GM19239 (cell line): ENCODE measurements at places on chromosomes 16 and 17.

GRCh38 chr17:16122697-16123434 lies 92.5 kb downstream of the NCOR1 start:
- no peak for DNase-seq

DNA sequence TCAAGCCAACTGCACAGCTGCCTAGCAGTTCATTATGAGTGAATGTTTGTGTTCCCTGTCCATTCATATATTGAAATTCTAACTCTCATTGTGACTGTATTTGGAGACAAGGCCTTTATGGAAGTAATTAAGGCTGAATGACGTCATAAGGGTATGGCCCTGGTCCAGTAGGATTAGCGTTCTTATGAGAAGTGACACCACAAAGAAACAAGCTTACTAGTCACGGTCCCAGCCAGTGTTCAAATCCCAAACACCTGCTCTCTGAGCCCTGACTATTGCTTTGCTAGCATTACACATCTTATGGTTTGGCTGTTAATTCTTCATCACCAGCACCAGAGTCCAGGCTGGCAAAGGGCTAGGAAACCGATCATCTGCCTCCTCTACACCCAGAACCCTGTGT lies 2.2 kb downstream of the ZNF668 start:
- DNase-seq: no peak

- no peak for DNase-seq
These were observed 989 bp upstream of the GALK1 start for GRCh38 chr17:75765981-75766380.

DNA sequence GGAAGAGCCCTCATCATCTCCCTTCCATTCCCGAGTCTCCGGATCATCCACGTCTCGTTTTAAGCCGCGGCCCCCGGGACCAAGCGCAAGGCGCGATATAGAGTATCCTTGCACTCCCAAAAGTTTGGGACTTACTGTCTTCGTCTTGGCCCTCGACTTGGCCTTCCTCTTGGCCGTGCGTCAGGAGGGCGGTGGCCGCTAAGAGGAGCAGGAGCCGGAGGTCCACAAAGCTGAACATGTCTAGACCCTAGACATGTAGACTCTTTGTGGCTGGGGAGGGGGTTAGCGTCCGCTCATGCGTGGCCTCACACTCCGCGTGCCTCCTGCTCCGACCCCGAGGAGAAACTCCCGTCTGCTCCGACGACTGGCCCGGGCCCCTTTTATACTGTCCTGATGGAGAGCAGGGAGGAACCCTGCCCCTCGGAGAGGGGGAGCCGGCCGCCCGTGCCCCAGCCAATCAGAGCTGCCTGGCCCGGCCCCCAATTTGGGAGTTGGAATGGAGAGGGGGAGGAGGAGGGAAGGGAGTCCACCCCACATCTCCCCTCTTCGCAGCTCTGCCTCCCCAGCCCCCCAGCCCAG lies at the start of gene COL1A1:
TSS of gene COL1A1 (minus strand) at position 356 of the 579 bp plus-strand sequence. CDS start at position 238, 118 bp downstream.
- no peak for DNase-seq

- no peak for DNase-seq
These were observed 25.4 kb upstream of the HOXB13 start for GRCh38 chr17:48753794-48754499.

DNA sequence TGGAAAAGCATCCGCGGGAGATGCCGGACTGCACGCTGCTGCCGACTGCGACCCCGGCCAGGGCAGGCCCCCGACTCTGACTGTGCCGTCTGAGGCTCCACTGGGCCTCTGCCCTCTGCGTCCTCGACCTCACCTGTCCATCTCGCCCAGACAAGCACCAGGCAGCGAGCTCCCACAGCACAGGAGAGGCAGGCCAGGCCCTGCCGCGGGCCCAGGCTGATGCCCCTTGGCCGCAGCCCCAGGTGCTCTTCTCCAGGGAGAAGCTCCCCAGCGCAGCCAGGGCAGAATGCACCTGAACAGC lies 98.1 kb upstream of the DNAH17 start:
- DNase-seq: no peak

DNA sequence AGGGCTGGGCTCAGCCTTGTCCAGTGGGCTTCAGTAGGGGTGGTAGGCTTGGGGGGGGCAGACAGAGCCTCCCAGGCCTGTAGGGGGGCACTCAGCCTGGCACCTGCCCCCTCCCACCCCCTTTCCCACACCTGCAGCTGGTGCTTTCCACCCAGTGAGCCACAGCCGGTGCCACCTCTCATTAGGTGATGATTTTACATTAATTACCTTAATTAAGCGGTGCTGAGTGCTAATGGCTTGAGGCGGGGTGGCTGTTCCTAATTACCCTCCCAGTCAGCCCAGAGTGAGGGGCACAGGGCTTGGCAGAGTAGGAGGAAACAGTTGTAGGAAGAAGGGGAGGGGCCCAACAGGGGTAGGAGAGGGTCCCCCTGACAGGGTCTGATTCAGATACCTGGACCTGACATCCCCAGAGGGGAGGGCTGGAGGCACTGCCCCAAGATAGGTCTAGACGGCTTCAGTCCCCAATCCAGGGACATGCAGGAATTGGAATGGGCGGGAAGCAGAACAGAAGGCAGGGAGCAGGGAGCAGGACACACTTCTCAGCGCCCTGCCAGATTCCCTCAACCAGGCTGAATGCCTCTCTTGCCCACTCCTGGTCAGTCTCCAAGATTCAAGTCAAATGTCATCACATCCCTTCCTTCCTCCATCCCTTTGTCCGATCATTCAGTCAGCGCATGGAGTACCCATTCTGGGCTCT lies 26.5 kb upstream of the PHF12 start:
- no peak for DNase-seq

GRCh38 chr17:17729620-17730249 lies 48.5 kb downstream of the RAI1 start:
- peak; percentile 73 for DNase-seq

- DNase-seq: no peak
These were observed 60.1 kb upstream of the MED9 start for GRCh38 chr17:17416400-17417360.

DNA sequence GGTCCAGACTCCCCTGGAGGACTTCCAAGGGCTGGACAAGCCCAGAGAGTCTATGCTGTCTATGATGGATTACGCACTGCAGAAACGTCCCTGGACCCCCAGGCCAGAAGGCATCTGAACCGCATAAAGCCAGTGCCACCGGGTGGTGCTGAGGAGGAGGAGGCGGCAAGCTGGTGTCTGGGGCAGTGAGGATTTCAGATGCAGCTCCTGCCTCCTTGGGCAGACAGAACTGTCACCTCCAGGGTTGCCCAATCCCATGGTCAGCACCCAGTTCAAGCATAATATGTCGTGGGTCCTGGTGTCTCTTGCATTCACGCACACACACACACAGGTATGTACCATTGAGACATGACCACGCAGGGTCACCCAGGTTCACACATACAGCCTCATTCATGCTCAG lies 25.6 kb downstream of the RAP1GAP2 start:
- no peak for DNase-seq

DNA sequence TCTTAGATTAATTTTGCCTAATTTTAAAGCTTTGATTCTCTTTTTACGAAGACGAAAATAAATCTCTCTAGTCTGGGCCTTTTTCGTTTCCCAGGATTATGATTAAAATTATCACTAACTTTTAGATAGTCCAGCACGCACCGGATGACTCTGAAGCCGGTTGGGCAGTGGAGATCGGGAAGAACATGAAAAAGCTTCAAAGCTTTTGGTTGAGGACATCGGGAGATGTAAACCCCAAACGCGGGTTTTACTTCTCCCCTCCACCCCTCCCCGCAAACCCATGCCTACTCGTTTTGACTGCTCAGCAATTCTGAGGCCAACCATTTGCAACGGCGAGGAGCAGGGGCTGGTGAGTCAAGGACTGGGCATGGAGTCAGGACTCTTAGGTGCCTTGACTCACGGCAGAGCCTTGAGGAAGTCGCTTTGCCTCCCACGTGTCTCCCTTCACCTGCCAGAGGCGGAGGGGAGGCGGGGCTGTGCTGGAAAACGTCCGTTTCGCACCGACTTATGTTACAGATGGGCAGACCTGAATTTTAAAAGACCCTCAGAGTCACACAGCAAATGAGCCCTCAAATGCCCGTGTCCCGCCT lies 989 bp upstream of the DUSP14 start:
- no peak for DNase-seq
